ENCODE measurements at places on chromosomes 16 and 17.

GRCh38 chr17:38562903-38563302 is 42.8 kb downstream of the SRCIN1 start:
- DNase-seq, result no peak

GRCh38 chr16:2777231-2777902 is at the start of gene ELOB:
ELOB (minus strand) TSS chr16:2777280; CDS start chr16:2777239, 41 bp downstream.
- DNase-seq, result no peak

- DNase-seq, result no peak
These were observed 37.2 kb downstream of the MAP2K6 start for GRCh38 chr17:69451416-69452394.

DNA sequence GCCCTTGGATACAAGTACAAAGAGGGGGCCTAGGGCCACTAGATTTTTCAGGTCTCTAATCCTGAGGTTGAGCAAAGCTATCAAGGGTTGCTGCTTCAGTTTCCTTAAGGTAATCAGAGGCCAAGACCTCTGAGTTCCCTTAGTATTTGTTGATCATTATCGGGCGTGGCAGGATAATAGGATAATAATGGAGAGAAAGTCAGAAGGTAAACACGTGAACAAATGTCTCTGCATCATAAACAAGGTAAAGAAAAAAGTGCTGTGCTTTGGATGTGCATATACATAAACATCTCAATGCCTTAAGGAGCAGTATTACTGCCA is 41.5 kb upstream of the YPEL2 start:
- no peak for DNase-seq

GRCh38 chr16:1283296-1283695 is 26.1 kb upstream of the UBE2I start:
- no peak for DNase-seq

GRCh38 chr16:56713794-56714193 is 16.1 kb upstream of the NUP93 start:
- DNase-seq, result no peak

DNA sequence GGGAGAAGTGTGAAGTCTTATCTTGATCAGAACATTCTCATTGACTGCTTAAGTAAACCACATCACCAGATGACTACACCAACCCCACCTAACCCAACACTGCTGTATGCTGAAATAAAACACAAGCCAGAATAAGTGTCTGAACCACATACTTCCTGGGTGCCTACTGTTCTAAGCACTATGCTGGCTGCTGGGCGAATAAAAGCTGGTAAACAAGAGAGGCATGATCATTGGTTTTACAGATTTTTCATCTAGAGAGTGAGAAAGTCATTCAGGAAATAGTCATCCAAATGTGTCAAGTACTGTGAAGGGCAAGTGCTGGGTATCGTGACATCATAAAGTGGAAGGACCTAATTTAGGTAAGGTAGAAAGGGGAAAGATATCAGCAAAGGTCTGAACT is 199.0 kb upstream of the SOX9 start:
- DNase-seq, result no peak

- DNase-seq, result no peak
These were observed 581 bp downstream of the PRKCA start for GRCh38 chr17:66302761-66303626.

DNA sequence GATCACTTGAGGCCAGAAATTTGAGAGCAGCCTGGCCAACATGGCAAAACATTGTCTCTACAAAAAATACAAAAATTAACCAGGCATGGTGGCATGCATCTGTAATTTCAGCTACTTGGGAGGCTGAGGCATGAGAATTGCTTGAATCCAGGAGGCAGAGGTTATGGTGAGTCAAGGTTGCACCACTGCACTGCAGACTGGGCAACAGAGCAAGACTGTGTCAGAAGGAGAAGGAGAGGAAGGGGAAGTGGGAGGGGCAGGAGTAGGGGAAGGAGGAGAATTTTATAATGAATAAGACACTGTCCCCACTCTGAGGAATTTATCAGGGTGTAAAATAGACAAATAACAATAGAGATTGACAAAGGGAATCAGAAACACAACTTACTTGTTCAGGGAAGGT is 440.6 kb upstream of the DYNLRB2 start:
- no peak for DNase-seq

GRCh38 chr16:15810411-15810810 is 46.4 kb downstream of the MYH11 start:
- no peak for DNase-seq

GRCh38 chr16:82192665-82193064 is 22.6 kb upstream of the MPHOSPH6 start:
- DNase-seq, result no peak

GRCh38 chr16:24051125-24051524 is 205.0 kb upstream of the CACNG3 start:
- no peak for DNase-seq

- no peak for DNase-seq
These were observed 270.7 kb upstream of the SOX9 start for GRCh38 chr17:71849783-71850768.

DNA sequence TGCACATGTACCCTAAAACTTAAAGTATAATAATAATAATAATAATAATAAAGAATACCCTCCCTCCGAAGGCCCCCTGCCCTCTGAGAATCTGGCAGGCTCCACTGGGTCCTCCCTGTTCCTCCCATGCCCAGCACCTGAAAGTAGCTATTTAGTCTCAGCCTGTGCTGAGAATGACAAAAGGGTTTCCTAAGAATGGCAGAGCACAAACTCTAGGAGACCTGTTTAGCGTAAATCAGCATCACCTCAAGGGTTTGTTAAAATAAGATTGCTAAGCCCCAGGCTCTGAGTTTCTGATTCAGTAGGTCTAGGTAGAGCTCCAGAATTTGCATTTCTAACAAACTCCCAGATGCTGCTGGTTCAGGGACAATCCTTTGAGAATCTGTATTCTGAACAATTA is 606.8 kb upstream of the CDH11 start:
- no peak for DNase-seq

- DNase-seq, result no peak
These were observed 390.8 kb downstream of the CPPED1 start for GRCh38 chr16:12412890-12413289.

GRCh38 chr17:14986127-14986526 is 279.0 kb downstream of the PMP22 start:
- no peak for DNase-seq

DNA sequence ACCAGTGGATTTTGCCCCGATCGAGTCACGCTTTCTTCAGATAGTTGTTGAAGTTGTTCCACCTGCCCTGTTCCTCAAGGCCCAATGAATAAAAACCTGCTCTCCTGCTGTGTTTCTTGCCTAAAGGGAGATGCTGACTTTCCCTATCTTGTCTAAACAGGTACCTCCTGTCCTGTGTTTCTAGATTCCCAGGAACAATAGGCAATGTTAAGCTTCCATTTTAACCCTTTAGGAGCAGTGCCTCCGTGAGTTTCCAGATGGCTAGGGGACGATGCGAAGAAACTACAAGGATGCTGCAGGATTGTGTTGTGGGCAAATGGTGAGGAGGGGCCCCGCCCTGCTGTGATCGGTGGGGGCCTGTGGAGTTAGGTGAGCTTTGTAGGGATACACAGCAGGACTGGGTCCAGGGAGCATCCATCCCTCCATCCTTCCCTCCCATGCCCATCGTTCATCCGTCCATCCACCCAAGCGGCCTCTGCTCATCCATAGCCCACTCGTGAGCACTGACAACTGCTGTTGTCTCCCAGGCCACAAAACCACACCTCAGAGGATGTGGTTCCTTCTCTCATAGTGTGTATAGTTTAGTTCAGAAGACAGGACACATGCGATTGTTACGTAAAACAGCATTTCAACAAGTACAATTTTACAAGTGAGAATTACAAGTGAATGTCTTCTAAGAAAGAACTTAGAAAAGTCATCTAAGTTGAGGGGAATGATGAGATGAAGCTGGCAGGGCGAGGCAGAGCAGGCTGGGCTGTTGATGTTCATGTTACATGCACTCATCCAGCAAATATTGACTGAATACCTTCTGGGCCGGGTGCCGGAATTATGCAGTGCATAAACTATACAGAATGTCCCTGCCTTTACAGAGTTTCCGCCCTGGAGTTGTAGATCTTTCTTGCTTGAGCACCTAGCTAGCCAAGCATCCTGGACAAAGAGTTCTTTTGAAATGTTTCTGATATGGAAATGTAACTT is 5.2 kb downstream of the ARSG start:
- no peak for DNase-seq

- peak; percentile 84 for DNase-seq
These were observed 127.0 kb downstream of the BANP start for GRCh38 chr16:88078111-88078775.

GRCh38 chr16:66619534-66620428 is 15.3 kb downstream of the CMTM3 start:
- DNase-seq, result no peak

- no peak for DNase-seq
These were observed 55.6 kb downstream of the USP43 start for GRCh38 chr17:9700754-9701476.

- DNase-seq, result no peak
These were observed 108.5 kb upstream of the CACNG5 start for GRCh38 chr17:66726371-66726770.

- no peak for DNase-seq
These were observed 53.4 kb downstream of the CACNG3 start for GRCh38 chr16:24309258-24310142.

DNA sequence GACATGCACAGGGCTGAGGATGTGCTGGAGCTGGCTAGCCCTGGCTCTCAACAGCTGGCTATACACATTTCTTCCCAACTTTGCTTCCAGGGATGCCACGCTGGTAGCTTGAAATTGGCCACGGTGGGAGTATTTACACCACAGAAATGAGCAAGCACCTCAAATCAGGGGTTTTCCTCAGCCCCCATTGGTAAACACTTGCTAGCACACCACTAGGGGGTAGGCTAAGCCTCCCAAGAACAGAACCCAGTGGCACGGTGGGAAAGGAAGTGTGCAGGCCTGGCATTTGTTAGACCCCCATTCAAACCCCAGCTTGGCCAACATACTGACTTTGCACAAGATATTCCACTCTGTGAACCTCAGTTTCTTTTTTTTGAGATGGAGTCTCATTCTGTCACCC is 12.9 kb downstream of the DRC3 start:
- DNase-seq, result no peak

- DNase-seq, result no peak
These were observed 175.6 kb upstream of the IRX3 start for GRCh38 chr16:54462151-54462651.

- DNase-seq, result no peak
These were observed 60.4 kb downstream of the ZDHHC7 start for GRCh38 chr16:84950906-84951305.

DNA sequence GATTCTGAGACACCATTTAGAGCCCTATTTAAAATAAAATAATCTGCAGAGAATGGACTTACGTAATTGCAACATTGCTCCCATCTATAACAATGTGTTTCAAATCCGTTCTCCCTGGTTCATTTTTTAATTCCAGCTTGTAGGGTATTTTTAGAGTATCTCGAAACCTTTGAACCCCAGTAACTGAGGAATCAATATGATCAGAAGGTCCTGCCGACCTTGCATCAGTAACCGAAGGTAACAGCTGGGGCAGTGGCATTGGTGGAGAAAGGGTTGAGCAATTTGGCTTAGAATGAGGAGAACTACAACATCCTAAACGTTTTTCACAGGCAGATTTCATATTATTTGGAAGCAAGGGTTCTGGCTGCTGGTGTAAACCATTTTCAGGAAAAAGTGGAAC is 49.3 kb downstream of the N4BP1 start:
- no peak for DNase-seq

DNA sequence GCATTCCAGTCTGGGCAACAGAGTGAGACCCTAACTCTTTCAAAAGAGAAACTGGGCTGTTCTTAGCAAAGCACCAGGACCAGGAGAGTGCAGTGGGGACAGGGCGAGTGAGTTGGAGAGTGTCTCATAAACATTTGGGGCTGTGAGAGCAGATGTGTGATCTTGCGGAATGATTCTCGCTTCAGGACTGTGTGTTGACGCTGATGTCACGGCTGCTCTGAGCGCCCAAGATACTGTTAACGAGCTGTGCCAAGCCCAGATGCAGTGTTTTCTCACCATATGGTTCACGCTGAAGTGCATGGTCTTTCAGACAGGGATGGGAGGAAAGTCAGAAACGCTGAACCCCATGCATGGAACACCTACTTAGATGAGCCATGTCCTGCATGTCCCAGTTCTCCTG is 438.2 kb downstream of the HS3ST4 start:
- no peak for DNase-seq

DNA sequence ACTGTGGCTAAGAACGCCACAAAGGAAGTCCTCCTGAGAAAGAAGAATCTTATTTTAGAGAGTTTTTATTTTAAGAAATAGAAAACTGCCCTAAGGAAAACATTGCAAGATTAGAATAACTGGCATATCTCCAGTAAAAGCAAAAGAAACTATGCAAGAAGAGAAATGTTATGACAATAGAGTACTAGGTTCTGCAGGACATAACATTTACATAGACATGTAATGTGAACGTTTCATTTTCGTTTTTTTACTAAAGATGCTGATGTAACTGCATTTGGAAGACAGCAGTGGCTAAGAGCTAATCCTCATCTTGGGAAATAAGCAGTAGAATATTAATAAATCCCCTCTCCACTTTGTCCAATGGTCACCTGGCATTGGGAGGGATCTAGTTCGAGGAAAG is 7.8 kb upstream of the ASGR2 start:
- no peak for DNase-seq

DNA sequence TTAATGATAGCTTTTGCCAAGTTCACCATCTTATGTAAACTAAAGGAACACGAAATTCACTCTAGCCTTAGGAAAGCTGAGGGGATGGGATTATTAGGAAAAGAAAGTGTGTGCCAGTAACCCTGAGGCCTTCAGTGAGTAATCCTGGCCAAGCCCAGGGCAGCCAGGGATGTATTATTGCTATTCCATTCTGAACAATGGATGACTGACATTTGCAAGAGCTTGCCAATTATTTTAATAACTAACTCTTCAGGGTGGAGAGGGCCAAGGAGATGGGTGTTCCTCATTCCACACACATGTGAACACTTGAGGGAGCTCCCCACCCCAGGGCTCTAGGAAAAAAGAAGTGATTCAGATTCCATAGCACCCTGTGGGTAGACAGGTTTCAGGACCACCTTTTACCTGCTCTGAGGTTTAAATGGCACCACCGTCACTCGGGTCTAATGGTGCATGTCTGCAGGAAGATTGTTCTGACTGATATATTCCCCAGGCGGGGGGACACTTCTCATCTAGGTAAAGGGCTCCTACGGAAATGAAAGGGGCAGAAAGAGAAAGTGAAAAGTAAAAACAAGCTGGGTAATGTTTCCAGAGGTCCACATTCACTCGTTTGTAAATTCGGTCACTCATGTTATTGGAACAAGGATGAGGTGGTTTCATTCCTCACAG is 41.5 kb downstream of the TK2 start:
- DNase-seq, result no peak

DNA sequence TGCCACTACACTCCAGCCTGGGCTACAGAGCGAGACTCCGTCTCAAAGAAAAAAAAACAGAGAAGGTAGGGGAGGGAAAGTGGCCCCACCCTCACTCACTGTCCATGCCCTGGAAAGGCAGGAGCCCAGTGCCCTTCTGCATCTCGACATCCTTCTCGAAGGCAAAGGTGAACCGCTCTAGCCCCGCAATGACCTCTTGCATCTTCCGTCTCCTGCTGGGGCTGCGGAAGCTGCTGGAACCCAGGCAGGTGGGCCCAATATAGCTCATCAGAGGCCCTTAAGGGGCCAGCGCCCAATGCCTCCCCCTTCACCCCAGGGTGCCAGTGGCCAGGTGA is at the start of gene CPSF4L:
CPSF4L (minus strand) TSS at position 264 of the 335 bp plus-strand sequence; CDS start at position 202, 62 bp downstream.
- DNase-seq, result no peak

GRCh38 chr16:65312071-65312470 is 190.2 kb upstream of the CDH11 start:
- no peak for DNase-seq
